ENCODE measurements at places on chromosomes 2 and 18.

DNA sequence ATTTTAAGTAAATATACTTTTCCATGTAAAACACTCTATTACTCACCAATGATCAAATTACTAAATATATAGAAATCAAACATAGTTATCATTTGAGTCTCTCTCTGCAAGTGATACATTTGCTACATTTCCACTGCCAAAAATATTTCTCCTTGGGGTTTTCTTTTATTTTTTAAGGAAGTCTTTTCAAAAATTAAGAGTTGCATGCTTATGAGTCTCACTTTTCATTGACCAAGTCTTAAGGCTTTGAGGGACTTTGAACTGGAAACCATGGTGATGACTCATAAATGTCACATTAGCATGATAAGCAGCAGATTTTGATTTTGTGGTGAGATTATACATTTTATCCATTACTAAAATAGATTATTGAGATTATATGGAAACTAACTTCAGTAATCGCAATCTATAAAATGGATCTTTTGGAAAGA, 152.9 kb downstream of the FAM124B start:
- DNase-seq, result no peak

DNA sequence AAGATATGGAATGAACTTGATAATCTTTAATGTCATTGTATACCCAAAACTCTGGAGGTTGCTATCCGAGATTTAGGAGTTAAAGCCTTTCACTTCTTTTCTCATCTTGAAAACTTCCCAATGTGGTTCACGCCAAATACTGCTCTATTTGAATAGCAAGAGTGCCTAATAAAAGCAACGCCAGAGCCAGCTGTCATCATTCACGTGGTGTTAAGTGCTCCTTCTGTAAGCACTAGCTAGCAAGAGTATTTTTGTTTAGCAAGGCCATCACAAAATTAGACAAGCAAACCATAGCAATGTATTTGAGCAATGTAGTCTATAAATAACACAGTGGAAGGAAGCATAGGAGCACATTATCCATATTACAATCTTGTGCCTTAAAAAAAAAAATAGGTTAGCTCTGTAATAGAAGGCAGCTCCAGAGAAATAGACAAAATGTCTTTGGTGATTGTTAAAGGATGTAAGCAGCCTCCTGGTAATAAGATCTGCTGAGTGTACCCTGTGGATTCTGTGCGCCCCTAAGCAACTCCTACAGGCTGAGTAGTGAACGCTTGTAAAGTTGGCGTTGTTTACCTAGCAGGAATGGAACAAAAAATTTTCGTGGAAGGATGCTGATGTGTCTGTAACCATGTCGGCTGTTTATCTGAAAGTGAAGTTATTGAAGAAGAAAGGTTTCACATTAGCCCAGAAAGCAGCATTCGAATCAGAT, 518.0 kb downstream of the CNTNAP5 start:
- no peak for DNase-seq

DNA sequence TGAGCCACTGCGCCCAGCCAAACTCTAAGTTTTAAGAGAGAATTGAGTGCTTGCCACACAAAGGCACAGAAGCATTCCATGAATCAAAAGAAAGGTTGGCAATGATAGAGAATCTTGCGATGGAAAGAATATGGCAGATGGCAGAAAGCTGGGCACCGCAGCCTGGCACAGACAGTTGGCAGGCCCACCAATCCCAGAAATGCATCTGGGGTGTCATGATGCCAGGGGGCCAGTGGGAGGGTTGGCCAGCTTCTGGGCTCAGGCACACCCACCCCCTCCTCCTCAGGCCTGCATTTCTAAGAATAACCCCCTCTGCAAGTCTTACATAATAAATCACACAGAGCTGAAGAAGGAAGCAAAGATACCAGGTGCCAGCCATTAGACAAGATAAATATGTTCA, 19.6 kb downstream of the ZNF2 start:
- DNase-seq, result no peak

- peak; percentile 65 for DNase-seq
Observed at GRCh38 chr2:203688798-203689197, 17.6 kb upstream of the CD28 start.

- DNase-seq, result no peak
Observed at GRCh38 chr2:38750011-38750890, 910 bp downstream of the SRSF7 start.

GRCh38 chr2:161139098-161139987, 20.9 kb upstream of the TANK start:
- DNase-seq, result peak; percentile 42

DNA sequence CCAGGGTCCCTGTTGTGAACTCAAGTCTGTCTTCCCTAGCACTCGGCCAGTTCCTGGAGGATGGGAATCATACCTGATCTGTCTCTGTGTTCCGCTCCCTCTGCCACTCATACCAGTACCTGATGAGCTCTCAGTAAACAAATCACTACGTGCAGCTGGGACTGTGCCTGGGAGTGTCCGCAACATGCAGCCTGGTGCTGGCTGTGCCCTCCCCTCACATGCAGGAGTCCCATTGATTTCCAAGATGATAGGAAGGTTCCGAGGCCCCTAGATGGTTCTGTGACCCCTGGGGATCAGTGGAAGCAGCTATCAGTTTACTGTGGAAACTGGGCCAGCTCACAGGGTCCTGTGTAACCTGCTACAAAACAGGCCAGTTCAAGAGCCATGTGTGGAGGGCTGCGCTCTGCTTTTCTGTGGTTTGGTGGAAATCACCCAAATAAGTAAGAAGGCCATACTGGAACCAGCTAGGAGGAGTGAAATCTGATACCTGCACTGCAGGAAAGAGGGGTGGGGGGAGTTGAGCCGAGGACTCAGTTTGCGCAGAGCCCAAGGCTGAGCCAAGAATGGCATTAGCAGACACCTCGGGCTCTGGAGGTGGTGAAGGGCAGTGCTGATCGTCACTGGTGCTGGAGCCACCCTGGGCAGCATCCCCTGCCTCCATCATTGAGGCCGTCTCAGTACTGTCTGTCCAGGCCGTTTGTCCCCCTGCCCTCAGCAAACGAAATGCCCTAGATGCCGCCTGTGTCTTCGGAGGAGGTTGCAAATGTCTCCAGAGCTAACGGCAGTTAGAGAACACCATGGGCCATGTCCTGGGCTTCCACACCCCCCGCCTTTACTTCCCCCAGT, 93.3 kb downstream of the KLHL29 start:
- no peak for DNase-seq

GRCh38 chr2:112876971-112877361, 34.0 kb upstream of the IL37 start:
- DNase-seq, result no peak

DNA sequence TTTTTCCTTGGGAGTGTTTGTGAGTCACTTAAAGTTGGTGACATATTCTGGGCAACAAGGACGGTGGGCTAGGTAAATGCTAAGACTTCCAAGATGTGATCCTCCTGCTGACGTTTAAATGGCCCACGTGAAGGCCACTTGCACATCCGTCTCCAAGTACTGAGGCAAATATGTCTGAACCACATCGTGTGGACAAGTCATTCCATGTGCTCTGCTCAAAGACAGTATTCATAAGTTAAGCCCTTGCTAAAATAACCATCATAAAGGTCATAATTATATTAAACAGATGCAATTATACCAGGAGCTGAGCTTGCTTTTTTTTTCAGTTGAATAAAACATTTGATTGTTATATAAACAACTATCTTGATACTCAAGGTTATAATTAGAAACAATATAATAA, 44.8 kb downstream of the SPP2 start:
- DNase-seq, result no peak

DNA sequence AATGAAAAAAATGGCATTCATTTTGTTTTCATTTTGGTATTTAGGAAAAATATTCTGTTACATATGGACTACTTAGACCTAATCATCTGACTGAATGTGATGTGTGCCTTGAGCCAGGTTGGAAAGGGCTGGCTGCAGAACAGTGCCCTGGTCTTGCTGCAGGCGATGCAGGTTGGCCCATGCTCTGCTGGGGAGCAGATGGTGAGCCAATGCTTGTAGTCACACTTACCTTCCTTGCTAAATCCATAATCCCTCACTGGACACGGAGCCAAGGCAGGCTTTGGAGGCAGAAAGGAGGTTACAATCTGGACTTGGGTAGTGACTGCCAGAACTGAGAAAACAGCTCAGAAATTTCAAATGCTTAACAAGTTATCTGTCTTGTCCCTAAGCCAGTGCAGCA, 228.7 kb downstream of the ARHGAP15 start:
- no peak for DNase-seq

DNA sequence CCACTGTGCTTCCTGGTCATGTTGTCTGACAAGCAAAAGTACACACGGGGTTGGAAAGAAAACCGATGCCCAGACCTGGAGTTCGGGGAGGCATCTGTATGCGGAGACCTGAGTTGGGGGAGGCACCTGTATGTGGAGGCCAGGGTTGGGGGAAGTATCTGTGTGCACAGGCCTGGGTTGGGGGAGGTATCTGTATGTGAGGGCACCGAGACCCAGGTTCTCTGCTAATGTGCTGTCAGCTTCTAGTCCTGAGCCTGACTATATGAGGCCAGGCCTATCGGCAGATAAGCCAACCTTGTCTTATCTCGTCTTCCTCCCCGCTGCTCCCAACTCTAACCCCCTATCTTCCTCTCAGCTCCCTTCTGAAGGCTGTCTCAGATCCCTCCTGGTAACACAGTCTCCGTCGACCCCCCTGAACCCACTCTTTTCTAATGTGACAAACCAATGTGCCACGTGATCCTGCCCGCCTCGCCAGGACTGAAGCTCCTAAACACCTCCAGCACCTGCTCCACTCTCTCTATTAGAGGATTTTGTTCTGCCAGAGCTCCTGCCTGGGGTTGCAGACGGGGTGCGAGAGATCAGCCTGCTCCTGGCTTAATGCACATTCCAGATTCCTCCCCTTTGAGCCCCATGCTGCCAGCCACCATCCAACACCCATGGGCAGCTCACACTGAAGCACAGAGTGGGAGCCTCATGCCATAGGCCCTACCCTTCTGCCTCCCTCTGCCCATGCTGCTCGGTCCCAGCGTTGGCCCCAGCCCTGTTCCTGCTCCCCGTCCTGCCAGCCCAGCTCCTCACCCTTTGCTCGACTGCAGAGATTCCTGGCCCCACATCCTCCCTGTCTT, 188.4 kb downstream of the SH3BP4 start:
- no peak for DNase-seq

GRCh38 chr2:239779584-239779983, 245.6 kb downstream of the NDUFA10 start:
- no peak for DNase-seq

- no peak for DNase-seq
Observed at GRCh38 chr2:20916604-20917286, 93.8 kb upstream of the LDAH start.

DNA sequence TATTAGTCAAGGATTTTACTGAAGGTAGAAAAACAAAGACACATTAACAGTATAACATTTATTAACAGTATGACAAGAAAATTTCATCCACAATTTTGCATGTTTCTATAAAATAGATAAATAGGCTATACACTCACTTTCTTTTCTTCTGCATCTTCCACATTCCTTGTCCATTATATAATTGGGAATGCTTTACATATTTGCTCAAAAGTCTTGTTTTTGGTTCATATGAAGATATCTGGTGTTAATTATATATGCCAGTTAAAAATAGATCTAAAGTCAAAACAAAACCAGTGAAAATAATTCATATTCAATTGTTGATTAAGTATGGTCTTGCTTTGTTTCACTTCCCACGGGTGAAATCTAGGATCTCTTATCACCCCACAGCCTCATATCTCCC, 53.4 kb downstream of the SERPINB7 start:
- no peak for DNase-seq

GRCh38 chr2:42624047-42624446, 55.6 kb downstream of the MTA3 start:
- no peak for DNase-seq

DNA sequence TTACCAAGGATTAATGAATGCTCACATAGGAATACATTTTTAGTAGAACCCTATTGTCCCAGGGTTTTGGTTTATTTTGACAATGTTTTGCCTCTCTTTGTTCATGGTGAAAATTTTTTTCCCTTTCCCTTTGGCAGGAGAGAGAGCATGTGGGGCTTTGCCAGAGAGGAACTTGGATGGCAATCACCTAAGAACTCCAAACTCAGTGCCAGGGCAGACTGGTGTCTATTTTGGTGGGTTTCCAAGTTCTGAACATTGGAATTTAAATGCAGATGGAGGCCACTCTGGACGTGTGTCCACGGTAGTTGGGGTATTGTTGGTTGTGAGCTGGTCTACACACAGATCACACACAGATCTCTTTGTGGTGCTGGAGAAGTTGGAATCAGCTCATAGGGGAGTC, 2091.1 kb upstream of the PIK3C3 start:
- no peak for DNase-seq

GRCh38 chr2:171810422-171811244, 83.4 kb downstream of the SLC25A12 start:
- no peak for DNase-seq

- DNase-seq, result no peak
Observed at GRCh38 chr2:196742685-196743084, 56.8 kb downstream of the GTF3C3 start.

GRCh38 chr2:58636872-58637271, 395.7 kb upstream of the FANCL start:
- no peak for DNase-seq

GRCh38 chr2:168314236-168314635, 66.8 kb upstream of the STK39 start:
- no peak for DNase-seq

DNA sequence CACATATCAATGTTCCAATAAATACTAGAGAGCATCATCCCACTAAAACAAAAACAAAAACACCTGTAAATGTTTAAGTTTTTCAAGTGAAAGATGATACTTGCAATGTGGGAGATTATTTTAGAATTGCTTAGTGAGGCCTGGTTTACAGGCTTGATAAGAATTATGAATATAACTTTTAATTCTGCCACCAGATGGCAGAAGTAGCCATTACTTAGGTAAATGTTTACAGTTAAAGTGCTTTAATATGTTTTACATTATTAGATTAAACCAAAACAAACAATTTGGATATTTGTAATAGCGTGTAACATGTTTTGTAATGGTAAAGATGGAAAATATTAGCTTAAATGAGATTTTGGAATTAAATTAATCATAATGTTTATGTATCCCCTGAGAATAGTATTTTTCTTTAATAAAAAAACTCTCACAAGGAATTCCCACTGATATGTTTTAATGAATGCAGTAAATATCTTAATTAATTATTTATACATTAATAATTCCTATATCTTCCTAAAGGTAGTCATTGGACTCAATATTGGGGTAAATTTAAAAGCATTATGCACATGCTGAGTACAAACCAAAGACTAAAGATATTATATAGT, 522.0 kb downstream of the SPAG16 start:
- no peak for DNase-seq

All from NCI-H526 treated with DMSO at 0.1 percent for 48 hours (cell line).